Effector CD8-positive, alpha-beta T cell (primary cell): ENCODE measurements at places on chromosomes 2 and 18.

GRCh38 chr2:219576505-219577388 lies 4.6 kb downstream of the INHA start:
- no peak for DNase-seq

DNA sequence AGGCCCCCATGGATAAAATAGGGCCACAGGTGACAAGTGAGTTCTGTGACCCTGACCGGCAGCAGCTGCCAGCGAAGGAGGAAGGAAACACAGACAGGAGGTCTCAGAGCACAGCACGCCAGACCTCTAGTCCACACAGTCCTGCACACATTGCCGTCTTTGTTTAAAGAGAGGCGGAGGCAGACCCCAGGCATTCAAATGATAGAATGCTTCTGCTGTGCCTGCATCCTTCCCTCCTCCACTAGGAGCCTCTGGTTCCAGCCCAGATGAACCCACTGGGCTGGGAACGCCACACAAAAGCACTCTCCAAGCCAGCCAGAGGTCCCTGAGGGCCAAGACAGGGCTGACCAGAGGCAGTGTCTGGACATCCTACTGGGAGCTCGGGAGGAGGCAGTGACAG lies 118.7 kb downstream of the KLHL29 start:
- no peak for DNase-seq

DNA sequence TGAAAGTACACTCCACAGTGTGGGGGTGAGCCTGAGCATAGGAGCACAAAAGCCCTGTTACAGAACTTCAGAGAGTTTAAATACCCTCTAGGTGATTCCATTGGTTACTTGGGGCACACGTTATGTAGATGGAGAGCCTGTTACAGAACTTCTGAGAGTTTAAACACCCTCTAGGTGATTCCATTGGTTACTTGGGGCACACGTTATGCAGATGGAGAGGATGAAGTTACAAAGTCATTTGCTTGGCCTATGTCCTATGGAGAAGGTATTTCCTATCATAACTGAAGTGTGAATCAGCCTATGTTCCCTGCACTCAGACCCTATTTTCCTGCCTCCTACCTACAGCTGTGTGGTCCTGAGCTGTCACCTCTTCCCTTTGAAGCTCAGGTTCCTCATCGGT lies 3.8 kb upstream of the CAPN10 start:
- no peak for DNase-seq

GRCh38 chr2:118046634-118047210 lies 32.9 kb upstream of the CCDC93 start:
- DNase-seq = no peak

DNA sequence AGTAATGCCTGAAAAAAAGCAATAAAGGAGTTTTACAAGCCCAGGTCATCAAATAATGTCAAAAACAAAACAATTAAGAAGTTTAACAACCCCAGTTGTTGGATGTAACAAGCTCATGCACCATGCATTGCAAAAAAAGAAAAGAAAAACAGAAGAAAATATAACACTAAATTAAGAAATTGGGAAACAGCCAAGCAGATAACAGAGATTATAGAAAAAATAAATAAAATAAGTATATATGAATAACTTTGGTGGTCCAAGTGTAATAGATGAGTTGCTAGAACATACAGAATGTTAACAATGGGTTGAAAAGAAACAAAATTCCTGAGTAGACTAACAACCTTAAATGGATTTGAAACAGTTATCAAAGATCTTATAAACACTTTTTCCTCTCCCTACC lies 573.1 kb upstream of the SOX11 start:
- DNase-seq = no peak

- DNase-seq = no peak
Observed at GRCh38 chr18:55398858-55399257, 189.1 kb downstream of the TCF4 start.

GRCh38 chr2:64932371-64933216 lies 56.6 kb upstream of the SLC1A4 start:
- no peak for DNase-seq

GRCh38 chr18:8771930-8772329 lies 66.6 kb downstream of the MTCL1 start:
- no peak for DNase-seq

GRCh38 chr2:41668529-41668928 lies 379.3 kb upstream of the PKDCC start:
- DNase-seq = no peak

DNA sequence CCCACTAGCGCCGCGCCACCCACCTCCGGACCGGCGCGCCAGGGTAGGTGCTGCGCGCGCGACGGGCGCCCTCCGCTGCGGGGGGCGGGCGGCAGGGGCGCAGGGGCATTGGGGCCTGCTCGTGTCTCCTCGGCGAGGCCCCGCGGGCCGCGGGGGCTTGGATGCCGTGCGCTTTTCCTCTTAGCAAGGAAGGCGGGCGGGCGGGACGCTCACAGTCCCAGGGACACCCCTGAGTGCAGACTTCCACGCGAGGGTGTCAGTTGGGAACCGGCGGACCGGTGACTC lies 748 bp downstream of the TWIST2 start:
- DNase-seq = no peak

DNA sequence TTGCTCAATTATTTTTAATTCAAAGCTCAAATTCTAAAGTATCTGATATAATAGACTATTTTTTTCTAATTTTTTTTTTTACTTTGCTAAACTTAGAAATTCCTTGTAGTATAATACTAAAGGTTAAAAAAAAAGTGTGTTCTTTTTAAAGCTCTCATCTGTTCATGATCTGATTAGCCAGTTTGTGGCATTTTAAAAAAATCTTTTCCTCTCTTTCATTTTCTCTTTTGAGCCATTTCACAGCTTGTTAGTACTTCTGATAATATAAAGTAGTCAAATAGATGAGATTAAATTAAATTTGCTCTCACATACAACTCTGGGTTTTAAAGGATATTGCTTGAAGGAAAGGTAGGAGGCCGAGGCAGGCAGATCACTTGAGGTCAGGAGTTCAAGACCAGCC lies 40.7 kb upstream of the NEMP2 start:
- DNase-seq = no peak

DNA sequence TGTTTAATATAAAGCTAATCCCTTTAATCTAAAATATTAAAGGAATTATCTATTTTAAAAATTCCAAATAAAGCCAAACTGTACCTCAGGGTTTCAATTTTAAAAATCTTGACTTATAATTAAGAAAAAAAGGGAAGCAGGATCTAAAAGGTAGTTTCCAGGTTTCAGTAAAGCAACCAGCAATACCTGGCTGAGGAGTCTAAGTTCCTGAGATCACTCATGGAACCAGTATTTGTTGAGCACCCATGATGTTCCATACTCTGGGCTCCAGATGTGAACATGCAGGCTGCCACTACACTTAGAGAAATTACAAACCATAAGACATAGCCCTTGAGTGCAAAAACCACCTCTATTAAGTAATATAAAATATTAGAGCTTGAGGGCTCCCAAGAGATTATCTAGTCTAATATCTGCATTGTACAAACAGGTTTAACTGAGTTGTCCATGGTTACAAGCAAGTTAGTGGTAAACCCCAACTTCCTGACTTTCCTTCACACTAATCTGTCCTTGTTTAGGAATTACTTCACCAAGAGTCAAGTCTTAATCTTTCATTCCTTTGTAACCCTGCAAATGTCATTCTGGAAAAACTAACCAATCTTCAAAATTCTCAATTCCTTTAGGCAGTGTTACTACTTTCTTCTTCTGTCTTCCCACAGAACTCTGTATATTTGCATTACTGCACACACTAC lies 49.2 kb downstream of the CLASP1 start:
- DNase-seq = no peak

- no peak for DNase-seq
Observed at GRCh38 chr2:123051136-123051535, 974.0 kb upstream of the CNTNAP5 start.

GRCh38 chr2:196341277-196341841 lies 170.0 kb upstream of the STK17B start:
- no peak for DNase-seq

DNA sequence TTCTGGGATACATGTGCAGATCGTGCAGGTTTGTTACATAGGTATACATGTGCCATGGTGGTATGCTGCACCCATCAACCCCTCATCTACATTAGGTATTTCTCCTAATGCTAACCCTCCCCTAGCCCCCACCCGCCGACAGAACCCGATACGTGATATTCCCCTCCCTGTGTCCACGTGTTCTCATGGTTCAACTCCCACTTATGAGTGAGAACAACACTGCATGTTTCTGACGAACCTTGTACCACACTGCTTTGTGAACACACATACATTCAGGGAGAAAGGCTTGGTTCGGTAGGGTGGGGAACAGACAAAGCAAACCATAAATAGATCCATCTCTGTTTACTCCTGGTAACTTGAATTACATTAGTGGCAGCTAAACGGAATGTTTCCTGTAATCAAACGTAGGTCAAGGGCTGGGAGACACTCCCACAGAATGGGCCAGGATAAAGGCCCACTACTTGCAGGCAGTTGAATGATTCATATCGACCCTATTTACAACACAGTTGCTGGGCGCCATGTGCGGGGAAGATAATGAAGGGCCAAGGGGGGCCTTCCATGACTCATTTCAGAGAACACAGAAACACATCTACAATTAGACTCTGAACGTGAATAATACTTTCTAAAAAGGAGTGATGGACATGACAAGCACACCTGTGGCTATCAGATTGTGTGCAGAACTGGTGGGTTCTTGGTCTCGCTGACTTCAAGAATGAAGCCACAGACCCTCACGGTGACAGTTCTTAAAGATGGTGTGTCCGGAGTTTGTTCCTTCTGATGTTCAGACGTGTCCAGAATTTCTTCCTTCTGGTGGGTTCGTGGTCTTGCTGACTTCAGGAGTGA lies 56.8 kb upstream of the KIDINS220 start:
- no peak for DNase-seq

- DNase-seq = no peak
Observed at GRCh38 chr18:28147674-28148171, 29.2 kb downstream of the CDH2 start.

- no peak for DNase-seq
Observed at GRCh38 chr2:19435815-19436214, 77.4 kb upstream of the OSR1 start.

DNA sequence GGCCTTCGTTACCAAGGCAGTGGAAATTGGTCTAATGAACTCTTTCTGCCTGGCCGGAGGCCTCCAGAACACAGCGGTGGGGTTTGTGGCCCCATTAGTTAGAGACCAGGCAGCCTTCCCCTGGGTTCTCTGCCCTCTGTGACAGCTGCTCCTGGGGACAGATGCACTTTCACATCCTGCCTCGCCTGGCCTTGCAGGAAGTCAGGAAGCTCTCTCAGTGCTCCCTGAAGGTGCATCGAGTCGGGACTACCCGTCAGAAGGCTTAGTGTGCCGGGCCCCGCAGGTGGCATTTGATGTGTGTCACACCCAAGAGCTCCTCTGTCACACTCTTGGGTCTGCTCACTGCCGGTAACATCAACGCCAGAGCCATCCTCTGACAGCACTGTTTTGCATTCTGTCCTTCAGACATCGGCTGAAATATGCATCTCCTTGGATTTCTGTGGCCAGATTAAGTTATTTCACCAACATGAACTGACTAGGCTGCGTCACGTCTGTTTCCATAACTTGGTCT lies 158.3 kb downstream of the LDLRAD4 start:
- peak; percentile 20 for DNase-seq

DNA sequence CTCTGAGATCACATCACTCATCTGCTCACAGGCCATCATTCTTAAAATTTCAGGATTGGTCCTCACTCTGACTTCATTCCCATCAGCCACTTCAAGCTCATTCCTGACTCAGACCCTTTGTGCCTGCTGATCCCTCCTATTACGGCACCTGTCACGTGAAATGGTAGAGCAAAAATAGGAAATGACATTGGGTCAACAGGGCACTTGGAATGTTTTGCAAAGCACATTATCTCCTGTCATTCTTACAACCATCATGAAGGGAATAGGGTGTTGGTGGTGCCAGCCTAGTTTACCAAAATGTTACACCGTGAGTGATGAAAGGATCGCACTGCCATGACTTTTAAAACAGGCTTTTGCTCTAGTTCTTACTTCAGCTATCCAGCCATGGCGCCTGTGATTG lies 61.1 kb downstream of the EIF5B start:
- no peak for DNase-seq

GRCh38 chr2:229943171-229943570 lies 20.9 kb downstream of the FBXO36 start:
- DNase-seq = no peak

GRCh38 chr2:42424033-42424432 lies 63.0 kb upstream of the COX7A2L start:
- no peak for DNase-seq

DNA sequence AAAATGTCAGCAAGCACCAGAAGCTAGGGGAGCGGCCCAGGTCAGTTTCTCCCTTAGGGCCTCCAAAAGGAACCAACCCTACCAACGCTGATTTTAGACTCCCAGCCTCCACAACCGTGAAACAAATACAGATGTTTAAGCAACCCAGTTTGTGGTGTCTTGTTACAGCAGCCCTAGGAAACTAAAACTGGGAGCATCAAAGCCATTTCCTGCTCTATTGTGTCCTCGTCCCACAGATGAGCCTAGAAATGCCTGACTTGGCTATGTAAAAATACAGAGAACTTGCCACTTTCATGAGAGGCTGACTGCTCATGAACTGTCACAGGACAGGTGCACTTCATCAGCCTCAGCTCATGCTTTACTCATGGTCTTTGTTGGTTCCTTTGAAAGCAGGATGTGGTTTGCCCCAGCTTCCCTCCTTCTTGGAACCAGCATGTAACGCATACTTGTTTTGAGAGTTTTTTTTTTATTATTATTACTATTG lies 97.6 kb upstream of the SLC39A10 start:
- DNase-seq = peak; percentile 47

GRCh38 chr2:176097820-176098365 lies 1.7 kb upstream of the HOXD12 start:
- DNase-seq = no peak

GRCh38 chr18:49178321-49178720 lies 227.6 kb upstream of the SMAD7 start:
- no peak for DNase-seq

DNA sequence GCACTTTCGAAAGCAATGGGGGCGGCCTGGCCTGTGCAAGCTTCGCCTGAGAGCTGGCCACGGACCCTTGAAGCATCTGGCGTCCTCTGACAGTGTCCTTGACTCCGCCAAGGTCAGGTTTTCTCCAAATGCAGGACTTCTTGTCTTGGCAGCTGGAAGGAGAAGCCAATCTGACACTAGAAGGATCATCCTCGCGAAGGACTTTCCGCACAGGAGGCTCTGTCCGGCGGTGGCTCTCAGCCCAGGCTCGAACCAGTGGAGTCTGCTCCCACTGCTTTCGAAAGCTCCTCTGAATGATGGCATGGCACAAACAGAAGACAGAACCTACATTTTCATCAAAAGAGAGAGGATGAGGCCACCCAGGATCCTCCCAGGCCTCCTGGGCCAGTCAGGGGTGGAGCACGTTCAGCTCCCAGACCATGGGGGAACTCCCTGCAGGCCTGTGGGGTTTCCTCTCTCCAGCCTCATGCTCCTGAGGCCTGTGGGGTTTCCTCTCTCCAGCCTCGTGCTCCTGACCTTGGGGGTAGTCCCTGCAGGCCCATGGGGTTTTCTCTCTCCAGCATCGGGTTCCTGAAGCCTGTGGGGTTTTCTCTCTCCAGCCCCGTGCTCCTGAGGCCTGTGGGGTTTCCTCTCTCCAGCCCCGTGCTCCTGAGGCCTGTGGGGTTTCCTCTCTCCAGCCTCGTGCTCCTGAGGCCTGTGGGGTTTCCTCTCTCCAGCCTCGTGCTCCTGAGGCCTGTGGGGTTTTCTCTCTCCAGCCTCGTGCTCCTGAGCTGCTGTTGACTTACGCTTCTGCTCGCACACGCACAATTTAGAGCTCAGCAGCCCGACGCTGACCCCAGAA lies 396.5 kb upstream of the SALL3 start:
- DNase-seq = no peak
